ENCODE measurements at places on chromosomes 3 and 15.

- DNase-seq = peak; percentile 30
These were observed 76.5 kb downstream of the HMG20A start for GRCh38 chr15:77497110-77497737.

DNA sequence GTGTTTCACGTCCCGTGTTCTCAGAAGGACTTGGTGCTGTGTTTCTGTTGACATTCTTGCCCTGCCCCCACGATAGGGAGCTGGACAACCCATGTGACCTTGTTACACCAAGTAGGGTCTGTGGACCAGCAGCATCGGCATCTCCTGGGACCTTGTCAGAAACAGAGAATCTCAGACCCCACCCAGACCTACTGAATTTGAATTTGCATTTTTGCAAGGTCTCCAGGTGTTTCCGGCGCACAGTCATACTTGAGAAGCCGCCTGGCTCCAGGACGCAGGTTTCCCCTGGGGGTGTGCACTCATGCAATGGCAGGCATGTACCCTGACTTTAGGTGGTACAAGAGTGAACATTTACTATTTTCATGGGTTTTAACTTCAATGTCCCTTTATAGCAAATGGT lies 117.9 kb downstream of the TLE3 start:
- no peak for DNase-seq

- no peak for DNase-seq
These were observed 169.5 kb upstream of the COL8A1 start for GRCh38 chr3:99468918-99469317.

- DNase-seq = no peak
These were observed 272.6 kb downstream of the SUCLG2 start for GRCh38 chr3:67381667-67382272.

DNA sequence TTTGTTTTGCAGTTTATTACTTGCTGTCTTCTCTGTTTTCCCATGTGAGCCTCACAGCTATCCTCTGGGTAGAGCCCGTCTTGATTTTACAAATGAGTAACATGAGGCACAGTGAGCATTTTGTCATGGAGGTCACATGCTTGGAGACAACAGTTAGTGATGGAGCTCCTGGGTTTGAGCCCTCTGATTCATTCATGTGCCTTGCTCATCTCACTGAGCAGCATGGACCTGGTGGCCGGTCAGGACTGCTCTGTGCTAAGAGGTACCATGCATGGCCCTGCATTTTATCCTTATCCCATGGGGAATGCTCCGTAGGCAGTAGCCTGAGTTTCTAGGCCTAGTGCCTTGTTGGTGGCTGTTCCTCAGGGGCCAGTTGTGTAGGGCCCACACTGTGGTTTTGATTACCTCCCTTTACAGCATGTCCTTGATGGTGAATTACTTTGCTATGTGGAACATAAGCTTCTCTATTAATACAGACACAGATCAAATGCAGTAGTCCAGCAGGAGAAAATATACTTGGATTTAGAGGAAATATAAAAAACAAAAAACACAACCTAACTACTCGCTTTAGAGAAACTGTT lies 35.6 kb downstream of the MAP2K5 start:
- DNase-seq = no peak

DNA sequence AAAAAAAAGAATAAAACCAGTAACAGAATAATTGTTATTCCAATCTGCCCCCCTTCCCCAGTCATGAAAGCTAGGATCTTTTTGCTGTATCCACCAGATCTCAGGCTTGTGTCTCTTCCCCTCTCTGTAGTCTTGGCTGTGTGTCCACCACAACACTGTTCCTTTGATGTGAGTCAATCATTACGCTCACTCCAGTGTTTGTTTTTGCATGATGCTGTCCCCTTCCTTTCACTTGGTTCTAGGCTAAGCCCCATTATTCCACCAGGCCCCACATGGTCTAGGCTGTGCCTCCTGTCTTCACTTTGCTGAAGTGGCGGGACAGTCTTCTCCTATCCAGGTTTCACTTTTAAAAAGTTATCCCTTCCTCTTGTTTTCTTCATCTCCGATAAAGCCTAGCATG lies 13.6 kb downstream of the ACKR2 start:
- DNase-seq = no peak

- no peak for DNase-seq
These were observed 209.2 kb upstream of the ZPLD1 start for GRCh38 chr3:102225407-102226132.

- peak; percentile 7 for DNase-seq
These were observed 56.4 kb upstream of the ARRDC4 start for GRCh38 chr15:97903971-97904572.

DNA sequence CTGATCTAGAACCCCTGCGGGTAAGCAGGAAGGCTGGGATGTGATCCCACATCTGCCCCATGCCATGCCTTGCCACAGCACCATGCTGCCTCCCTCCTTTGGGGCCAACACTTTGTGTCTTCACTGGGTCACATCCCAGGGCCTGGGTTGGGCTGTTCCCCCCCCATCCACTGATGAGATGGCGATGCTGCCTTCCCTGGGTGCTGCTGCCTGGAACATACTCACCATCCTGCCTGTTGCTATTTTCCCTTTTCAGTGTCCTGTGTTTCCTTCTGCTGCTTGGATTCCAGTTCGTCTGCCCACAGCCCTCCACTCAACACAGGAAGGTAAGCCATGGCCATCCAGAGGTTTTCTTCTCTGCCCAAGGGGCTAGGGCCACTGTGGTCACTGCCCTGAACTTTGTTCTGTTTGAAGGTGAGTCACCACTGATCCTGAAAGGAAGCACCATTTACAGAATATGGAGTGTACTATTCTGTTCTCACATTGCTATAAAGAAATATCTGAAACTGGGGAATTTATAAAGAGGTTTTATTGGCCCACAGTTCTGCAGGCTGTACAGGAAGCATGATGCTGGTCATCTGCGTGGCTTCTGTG lies 39.4 kb downstream of the THSD4 start:
- no peak for DNase-seq

DNA sequence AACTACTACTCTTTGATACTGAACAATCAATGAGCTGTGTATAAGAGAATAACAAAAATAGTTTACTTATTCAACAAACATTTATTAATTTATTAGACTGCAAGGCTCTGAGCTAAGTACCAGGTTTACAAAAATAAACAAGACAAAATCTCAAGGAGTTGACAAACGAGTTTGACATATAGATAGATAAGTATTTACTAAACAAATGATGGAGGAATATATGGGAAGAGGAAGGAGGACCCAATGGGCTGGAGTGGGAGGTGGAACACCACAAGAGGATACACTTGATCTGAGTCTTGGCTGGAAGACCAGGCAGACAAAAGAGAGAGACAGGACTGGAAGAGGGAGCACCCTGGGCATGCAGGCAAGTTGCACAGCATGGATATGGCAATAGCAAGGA lies 47.5 kb upstream of the FSIP1 start:
- DNase-seq = no peak

GRCh38 chr15:39999538-40000200 lies 39.3 kb downstream of the SRP14 start:
- no peak for DNase-seq

DNA sequence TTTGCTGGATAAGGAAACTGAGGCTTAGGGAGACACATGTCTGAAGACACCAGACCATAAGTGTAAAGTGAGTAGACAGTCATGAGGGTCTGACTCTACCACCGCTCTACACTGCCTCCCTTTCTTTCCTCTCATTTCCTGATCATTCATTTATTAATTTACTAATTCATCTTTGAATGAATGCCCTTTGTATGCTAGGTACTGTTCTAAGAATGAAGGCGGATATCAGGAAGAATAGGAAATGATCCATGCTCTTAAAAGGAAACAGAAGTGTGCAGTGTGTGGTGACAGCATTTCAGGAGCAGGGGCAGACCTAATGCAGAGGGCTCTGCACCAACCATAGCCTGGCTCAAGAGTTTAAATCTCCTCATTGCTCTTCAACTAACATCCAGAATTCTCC lies 31.8 kb upstream of the PSMD6 start:
- DNase-seq = no peak

DNA sequence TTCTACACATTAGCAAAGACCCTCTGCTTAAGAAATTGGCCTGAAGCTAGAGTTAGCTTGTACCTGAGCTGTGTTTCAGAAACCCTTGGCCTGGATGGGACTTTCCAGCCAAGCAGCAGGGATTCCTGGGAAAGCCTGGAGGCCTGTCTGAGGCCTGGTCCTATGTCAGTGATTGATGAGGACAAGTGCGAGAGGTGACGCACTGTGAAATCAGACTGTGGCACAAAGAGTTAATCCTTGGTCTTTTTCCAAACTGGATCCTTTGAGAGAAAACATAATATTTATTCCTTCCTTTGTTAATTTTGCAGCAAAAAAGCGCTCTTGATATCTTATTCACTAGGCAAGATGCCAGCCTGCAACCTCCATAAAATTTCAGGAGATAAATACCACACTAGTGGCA lies 225.0 kb upstream of the ATP11B start:
- DNase-seq = no peak

DNA sequence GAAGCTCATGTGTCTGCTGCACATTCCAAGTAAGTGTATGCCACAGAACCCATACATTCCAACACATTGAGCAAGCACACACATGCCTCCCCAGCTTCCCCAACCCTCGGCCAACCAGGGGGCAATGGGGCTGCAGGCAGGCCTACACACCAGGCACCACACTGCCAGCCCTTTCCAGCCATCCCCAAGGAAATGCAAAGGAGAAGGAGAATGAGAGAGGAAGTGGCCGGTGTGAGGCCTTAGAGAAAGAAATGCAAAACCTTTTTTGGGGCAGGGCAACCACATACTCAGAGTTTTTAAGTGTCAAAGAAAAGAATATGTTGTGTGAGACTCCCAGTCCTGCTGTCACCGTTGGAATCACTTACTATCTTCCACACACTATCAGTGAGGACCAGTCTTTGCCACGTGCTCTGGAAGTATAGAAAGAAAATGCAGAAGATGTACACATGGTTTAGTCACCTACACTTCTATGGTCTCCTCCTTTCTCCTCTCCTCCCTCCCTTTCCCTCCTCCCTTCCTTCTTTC lies 11.1 kb downstream of the IGF2BP2 start:
- no peak for DNase-seq

DNA sequence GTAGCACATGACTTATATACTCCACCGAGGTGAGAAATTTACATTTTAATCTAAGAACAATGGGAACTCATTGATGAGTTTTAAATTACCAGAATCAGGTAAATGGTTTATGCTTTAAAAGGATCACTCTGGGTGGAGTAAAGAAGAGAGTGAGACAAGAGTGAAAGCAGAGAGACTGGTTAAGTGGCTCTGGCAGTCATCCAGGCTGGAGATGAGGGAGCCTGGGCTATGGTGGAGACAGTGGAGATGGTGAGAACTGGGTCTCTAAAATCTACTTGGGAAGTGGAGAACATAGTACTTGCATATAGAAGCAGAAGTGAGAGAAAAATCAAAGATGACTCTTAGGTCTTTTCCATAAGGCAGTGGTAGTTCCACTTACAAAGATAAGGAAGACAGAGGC lies 37.1 kb upstream of the SLC25A36 start:
- no peak for DNase-seq

DNA sequence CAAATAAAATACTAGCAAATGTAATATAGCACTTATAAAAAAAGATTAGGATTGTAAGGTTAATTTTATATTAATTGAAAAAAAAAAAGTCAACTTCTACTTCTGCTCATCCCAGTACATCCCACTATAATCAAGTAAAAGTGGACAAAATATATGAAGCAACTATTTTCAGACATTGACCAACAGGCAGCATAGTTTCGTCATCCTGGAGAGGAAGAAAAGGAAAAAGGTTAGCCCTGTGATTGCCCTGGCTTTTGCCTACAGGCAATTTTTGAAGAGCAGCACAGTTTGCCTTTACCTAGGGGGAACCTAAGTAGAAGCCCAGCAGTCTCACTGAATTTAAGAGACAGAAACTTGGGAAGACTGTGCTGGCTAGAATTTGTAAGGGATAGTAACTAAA lies 52.2 kb upstream of the ACTC1 start:
- no peak for DNase-seq

- no peak for DNase-seq
These were observed 39.0 kb downstream of the FAM3D start for GRCh38 chr3:58627570-58627885.

DNA sequence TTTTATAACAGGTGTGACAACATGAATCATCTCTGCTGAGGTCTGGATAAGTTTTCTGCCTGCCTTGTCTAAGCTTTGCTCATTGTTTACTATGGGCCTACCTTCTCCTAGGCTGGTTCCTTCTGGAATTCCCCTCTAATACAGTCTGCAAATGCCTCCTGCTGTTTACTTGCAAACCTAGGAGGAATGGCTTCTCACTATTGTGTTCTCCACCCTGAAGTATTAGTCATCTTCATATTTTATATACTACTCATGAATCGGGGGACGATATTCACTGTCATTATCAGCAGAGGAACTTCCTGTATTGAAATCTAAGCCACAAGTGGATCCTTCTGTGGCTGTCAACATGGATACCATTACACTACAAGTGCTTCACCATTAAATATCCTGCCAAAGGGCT lies 154.8 kb downstream of the PLCL2 start:
- no peak for DNase-seq
